Osteoblast (primary cell): ENCODE measurements at places on chromosomes 3 and 15. TPM values are rescaled to one million over a fixed set of nuclear protein-coding genes. Genes with fewer than 3 reads are reported as not detected.
A peak's percentile ranks its signal among the peaks of the same experiment; 100 is the strongest.

Gene GOLGA6L7
- total RNA-seq: not detected in 2 replicates

GRCh38 chr3:122602011-122602710, 24.7 kb downstream of the PARP15 start:
- H3K36me3 ChIP-seq: no peaks in the 10 kb centered on the region
- no peak overlapping the region for H3K4me3 ChIP-seq
- H3K27ac ChIP-seq: no peak overlapping the region
- no peak for DNase-seq
- no peaks in the 10 kb centered on the region for H3K27me3 ChIP-seq

DNA sequence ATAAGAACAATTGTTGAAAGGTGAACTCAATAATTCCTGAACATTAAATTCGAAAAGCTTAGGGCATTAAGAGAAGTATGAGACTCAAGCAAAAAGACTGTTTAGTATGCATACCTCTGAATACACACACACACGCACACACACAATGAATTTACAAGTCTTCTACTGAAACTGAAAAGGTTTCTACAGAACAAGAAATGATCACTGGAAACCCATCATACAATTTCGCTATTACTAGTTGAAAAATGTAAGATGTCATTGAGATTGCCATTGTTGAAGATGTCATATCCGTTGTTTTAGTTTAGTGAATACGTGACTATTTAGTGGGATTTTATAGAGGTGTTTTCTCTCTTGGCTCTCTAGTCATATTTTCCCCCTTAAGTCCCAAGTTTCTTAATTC, 106.8 kb downstream of the FOXB1 start:
- peaks cover 12% of the 10 kb centered on the region for H3K27me3 ChIP-seq
- H3K27ac ChIP-seq: no peak overlapping the region
- H3K4me1 ChIP-seq: no peaks in the 10 kb centered on the region
- no peak for DNase-seq
- H3K4me3 ChIP-seq: no peak overlapping the region

- no peaks in the 10 kb centered on the region for H3K36me3 ChIP-seq
- peak; percentile 87 for DNase-seq
- peaks cover 12% of the 10 kb centered on the region for H3K4me1 ChIP-seq
- peak overlapping the region; percentile 86 for H3K27ac ChIP-seq
Observed at GRCh38 chr15:60713119-60714084, 234.5 kb upstream of the ICE2 start.

DNA sequence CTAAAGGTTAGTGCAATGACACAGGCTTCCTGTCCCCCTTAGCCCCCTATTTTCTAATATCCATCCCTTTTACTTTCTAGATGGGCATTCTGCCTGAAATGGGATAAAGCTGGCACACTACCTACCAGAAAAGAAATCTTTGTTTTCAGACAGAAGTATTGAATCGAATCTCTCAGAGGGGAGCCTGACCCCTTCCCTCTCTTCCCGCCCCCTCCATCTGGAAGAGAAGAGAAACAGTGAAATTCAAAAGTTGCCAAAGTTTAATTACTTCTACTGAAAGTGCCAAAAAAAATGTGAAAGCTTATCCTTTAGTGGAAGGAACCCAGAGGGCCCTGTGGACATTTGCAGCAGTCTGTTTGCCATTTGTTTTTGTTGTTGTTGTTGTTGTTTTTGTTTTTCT, 523.8 kb downstream of the AGBL1 start:
- H3K36me3 ChIP-seq: no peaks in the 10 kb centered on the region
- no peaks in the 10 kb centered on the region for H3K27me3 ChIP-seq
- H3K4me3 ChIP-seq: no peak overlapping the region
- H3K4me1 ChIP-seq: no peaks in the 10 kb centered on the region
- H3K27ac ChIP-seq: no peak overlapping the region

DNA sequence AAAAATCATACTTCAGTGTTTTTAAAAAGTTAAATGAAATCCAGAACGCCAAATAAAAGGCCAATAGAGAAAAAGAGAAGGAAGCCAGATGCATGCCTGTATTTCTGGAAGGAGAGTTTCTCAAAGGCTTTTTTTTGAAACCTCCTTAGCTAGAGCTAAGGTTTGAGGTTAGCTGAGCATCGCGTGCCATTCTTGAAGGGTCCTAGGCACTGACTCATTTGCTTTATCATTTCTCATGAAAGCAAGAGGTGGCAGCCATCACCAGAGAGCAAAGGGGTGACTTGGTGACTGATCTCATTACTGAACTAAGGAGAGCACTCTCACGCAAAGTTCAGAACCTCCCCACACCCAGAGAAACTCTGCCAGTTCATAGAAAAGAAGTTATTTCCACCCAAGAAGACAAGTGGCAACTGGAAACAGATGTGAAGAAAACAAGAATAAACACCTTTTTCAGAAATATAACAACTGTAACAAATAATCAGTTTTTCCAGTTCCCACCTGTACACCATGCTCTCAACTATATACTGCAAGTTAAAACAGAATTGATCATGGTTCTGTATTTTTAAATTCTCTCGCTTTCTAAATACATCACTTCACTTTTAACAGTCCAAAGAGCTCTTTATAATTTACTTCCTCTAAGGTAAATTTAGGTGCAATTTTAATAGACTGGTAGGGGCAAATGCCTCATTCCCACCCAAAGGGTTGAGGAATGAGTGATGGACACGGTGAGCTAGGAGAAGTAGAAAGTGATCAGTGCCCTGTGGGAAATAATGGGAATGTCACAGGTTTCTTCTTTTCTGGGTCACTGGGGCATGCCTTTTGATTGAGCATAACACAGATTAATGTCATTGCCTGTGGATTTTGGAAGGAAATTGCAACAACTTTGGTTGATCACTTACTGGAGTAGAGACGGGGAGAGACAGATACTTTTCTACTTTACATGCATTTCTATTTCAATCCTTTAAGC, 24.7 kb downstream of the GPR15 start:
- H3K36me3 ChIP-seq: no peaks in the 10 kb centered on the region
- no peaks in the 10 kb centered on the region for H3K4me1 ChIP-seq
- peaks cover 38% of the 10 kb centered on the region for H3K27me3 ChIP-seq
- no peak for DNase-seq
- H3K27ac ChIP-seq: no peak overlapping the region
- no peak overlapping the region for H3K4me3 ChIP-seq
